ENCODE measurements at places on chromosomes 12 and 14.

- DNase-seq = no peak
Observed at GRCh38 chr12:125305231-125305630, 240.0 kb downstream of the AACS start.

GRCh38 chr12:98465950-98466602, 49.3 kb upstream of the TMPO start:
- no peak for DNase-seq

DNA sequence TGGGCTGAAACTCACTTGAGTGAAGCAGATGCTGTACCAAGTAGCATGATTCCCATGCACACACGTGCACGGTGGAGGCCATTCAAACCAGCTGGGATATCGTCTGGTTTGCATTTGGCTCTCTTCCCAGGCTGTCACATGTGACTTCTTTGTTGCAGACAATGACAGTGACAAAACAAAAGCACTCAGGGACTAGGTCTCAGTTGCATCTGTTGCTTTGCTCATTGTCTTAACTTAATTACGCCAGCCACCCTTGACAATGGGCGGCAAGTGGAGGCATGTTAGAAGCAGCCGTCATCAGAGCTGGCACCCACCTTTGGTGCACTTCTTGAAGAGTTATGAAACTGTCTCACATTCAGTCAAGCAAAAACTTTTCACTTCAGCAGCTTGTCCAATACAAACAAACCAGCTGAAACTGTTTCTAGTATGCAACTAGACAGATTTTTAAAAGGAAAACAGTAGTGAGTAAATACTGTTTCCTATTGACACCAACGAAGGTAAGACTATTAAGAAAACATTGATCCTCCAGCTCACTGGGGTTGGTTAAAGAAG, 74.3 kb downstream of the IGF1 start:
- no peak for DNase-seq

DNA sequence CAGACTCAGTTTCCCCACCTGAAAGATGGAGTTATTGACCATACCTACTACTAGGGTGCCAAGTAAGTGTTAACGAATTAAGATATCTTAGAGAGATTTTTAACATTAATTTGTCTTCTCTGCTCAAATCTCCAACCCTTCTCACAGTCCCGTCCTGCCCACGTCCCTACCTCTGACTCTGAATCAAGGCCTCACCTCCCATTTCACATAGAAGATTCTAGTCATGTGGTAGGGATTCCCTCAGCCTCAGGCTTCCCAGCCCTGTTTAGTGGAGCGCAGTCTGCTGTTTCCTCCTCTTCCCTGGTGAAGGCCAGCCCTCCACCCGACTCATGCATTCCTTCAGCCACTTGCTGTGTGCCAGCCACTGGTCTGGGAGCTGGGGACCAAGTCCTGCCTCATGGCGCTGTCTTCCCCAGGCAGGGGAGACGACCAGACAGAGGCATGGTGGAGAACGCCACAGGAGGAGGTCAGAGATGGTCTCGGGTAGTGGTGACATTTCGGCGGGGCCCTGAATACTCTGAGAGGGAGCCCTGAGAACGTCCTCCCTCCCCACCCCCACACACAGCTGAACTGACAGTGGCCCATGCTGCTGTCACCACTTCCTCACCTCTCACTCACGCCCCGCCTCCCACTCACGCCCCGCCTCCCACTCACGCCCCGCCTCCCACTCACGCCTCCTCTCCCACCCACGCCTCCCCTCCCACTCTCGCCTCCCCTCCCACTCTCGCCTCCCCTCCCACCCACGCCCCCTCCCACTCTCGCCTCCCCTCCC, 38.8 kb downstream of the TMEM63C start:
- DNase-seq = no peak

DNA sequence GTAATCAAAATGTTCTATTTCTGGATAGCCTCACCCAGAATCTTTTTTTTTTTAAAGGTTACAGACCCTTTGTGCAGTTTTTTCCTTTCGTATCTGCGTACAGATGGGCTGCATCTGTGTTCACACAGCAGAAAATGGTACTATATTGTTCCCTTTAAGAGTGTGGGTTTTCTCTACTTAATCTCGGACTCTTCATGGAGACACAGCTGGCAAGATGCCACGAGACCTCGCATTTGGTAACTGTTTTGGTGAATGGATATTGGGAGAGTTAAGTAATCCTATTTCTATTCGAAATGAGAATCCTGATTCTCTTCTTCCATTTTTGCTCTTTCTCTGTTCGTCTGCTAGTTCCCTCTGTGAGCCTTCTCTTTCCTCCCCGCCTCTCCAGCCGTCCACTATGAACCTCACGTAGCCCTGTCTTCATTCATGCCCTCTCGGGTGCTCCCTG, 85.7 kb downstream of the SAMD4A start:
- DNase-seq = no peak

- DNase-seq = no peak
Observed at GRCh38 chr12:128802756-128803155, 21.0 kb downstream of the SLC15A4 start.

GRCh38 chr14:73125746-73126145, 10.6 kb upstream of the PSEN1 start:
- no peak for DNase-seq

DNA sequence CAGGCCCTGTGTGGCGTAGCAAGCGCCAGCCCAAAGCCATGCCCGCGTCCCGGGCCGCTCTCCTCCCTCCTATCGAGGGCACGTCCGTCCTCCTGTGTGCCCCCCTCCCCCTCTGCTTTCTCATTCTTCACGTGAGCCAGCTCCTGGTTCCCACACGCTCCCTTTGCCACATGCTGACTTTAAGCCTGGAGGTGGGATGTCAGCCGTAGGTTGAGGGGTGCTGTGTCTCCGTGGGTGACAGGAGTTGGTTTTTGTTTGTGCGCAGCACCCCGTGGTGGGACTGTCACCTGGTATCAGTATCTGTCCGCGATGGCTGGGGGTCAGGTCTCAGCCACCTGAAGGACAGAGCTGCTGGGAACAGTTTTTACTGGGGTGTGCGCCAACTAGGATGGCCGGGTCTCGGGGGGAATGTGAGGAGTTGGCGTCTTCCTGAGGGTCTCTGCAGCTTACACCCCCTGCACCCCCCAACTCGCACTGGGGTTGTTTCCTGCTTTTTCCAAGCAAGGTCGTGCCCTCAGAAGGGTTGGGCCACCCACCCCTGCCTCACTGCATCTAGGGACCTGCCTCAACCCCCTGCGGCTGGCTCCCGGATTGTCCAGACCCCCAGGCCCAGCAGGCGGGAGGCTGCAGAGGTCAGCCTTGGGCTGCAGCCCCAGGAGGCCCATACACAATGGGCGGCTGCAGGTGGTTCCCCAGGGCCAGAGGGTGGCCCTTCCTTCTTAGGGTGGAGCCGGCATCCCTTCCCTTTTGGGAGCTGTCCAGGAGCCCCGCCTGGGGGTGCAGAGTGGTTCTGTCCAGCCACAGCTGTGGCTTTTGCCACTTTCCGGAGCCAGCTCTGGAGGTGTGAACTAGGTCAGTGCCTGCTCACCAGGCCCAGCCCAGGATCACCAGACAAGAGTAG, 7.3 kb downstream of the ULK1 start:
- no peak for DNase-seq

DNA sequence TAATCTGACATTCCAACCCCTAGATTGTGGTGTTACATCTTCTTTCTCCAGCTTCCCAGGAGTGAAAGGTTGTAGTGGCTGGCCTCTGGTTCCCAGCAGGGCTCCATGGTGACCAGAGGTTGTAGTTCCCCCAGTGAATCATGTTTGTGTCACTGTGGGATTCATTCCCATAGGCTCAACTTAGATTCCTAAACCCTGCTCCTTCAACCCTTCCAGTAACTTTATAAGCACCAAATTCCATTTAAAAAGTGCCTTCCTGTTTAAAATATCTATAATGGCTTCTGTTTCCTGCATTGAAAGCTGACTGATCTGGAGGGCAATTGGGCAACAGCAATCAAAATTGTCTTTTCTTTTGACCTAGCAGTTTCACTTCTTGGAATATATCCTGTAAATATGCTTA, 40.5 kb upstream of the TBC1D15 start:
- no peak for DNase-seq

DNA sequence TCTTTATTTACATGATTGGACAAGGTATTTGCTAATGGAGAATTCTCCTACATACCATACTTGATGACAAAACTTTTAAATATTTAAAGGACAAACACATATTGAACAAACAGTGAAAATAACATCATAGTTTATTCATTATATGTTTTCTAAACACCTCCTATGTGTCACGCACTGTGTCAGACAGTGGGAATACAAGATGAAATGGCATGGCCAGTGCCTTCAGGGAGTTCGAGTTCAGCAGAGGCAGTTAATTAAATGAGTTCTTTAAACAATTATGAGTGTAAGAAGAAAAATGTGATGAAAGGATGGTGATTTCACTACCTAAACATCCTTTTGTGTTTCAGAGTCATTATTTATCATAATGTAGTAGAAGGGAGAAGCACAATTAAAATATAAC, 159.8 kb downstream of the KCNH5 start:
- DNase-seq = no peak

GRCh38 chr12:88880051-88880450, 299.8 kb upstream of the KITLG start:
- no peak for DNase-seq

DNA sequence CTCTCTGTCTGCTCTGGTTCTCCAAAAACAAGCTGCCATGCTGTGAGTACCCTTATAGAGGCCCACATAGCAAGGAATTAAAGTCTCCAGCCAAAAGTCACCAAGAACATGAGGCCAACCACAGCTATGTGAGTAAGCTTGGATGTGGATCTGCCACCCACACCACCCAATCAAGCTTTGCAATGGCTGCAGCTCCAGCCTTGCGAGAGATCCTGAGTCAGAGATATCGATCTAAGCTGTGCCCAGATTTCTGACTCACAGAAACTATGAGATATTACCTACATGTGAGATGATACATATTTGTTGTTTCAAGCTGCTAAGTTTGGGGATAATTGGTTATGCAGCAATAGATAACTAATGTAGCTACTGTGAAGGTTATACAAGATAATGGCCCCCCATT, 15.5 kb upstream of the TMEM233 start:
- DNase-seq = no peak

DNA sequence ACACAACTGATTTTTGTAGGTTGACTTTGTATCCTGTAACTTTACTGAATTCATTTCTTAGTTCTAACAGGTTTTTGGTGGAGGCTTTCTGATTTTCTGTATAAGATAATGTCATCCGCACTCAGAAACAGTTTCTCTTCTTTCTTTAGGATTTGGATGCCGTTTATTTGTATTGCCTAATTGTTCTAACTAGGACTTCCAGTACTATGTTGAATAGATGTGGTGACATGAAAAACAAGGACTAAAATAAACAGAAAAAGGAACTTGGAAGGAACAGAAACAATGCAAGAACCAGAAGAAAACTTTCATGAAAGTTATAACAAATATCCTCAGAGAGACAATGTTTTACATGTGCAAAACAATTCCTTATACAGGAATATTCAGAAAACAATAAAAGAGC, 100.3 kb downstream of the GTF2A1 start:
- DNase-seq = no peak

GRCh38 chr14:21077672-21078071, 7.6 kb downstream of the ARHGEF40 start:
- no peak for DNase-seq

- no peak for DNase-seq
Observed at GRCh38 chr14:75991753-75992152, 6.2 kb downstream of the IFT43 start.

- DNase-seq = no peak
Observed at GRCh38 chr12:107134558-107134957, 41.2 kb upstream of the CRY1 start.

DNA sequence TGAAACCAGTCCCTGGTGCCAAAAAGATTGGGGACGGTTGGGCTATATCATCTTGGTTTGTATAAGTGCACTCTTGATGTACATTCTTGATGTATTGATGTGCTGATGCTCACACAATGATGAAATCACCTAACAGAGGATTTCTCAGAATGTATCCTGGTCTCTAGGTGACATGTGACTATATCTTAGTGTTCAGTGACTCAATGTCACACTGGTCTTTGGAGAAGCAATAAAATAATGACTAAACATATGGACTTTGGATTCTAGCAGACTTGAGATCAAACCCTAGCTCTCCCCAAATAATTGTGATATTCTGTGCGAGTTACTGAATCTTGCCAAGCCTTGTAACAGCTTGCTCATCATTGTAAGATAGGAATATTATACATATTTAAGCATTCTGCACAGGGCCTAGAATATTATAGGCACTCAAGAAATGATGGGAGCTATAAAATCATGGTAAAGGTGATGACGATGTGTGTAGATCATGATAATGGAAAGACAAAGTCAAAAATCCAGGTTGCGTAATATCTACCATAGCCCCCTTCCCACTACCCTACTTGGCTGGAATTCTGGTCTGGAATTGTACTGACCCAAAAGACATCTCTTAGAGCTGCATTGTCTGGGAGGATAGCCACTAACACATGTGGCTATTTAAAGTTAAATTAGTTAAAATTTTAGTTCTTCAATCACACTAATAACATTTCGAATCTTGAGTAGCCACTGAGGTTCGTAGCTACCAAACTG, 117.6 kb upstream of the PWP1 start:
- DNase-seq = no peak

- no peak for DNase-seq
Observed at GRCh38 chr14:93201155-93201704, 5.6 kb downstream of the GON7 start.

DNA sequence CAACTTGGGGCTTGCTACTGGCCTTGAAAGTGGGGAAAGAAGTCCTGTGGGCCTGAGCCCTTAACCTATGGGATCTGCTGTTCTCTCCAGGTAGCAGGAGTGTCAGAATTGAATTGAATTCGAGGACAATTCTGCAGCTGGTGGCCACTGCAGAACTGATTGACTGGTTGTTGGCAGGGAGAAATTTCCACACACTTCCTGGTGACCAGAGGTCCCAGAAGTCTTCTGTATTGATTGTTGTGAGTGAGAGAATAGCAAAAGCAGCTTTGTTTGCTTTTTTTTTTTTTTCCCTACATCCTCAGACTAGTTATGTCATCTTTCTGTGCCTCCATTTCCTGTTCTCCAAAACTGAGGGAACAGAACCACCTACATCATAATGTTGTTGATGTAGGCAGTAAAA, 64.1 kb downstream of the PRICKLE1 start:
- DNase-seq = no peak

- no peak for DNase-seq
Observed at GRCh38 chr14:77240336-77240915, 30.6 kb downstream of the NGB start.

DNA sequence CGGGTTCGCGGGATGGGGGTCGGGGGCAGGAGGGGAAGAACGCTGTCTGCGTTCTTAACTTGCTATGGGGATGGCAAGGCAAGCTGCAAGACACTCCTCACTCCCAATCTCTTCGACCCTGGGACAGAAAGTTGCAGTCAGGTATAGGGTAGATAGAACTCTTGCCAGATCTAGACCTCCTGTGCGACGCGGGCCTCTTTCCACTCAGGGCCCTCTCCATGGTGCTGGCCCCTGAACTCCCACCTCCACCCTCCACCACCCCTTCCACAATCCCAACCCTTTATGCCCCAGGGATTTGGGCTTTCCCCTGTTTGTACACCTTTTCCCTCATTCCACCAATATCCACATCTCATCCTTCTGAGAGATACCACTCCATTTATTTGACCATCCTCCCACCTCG, 812 bp downstream of the NABP2 start:
- no peak for DNase-seq

All from stimulated activated CD8-positive, alpha-beta memory T cell treated with anti-CD3 and anti-CD28 coated beads, Interleukin-12 subunit alpha, Interleukin-12 subunit beta, amount 100 ng/mL, for 4 hours (primary cell).